Activated T-helper 17 cell treated with anti-CD3 and anti-CD28 coated beads, Interleukin-2, amount 50 U/mL, for 72 hours (primary cell): ENCODE measurements at places on chromosomes 4 and X. TPM values are rescaled to one million over a fixed set of nuclear protein-coding genes. Genes with fewer than 3 reads are reported as not detected.

WAS gene
- 102 TPM for total RNA-seq

CCNI gene
- 306 TPM for total RNA-seq

XKRX gene
- 0.13 TPM for total RNA-seq

FGF5 gene
- not detected for total RNA-seq

SOX3 gene
- not detected for total RNA-seq

CPXCR1 gene
- not detected for total RNA-seq

DNA sequence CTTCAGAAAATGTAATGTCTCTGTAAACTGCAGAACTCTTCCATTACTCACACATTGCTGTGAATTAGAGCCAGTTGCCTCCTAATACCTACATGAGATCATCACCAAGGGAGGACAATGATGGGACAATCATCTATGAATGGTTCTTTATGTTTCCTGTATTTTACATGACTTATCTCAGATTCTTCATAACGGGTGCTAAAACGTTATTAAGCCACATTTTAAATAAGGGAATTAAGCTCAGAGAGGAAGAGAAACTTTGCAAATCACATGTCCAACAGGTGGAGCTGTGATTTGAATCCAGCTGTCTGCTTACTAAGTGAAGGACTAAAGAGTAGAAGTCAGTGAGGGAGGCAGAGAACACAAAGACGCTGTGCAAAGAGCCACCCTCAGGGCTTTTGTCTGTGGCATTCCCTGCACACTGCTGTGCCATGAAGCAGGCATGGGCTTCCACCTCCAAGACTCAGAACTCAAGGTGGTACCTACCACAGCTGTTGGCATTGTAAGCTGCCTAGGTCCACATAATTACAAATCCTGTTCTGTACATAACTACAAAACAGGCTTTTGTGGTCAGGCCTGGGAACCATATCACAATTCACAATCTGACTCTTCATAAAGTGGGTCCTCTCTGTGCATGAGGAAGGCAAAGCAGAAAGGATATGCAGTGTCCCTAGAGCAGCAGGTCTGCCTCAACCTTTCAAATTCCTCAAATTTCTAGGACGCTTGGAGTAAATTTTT is 12.8 kb downstream of the TBC1D9 start:
- no peak for ATAC-seq

DNA sequence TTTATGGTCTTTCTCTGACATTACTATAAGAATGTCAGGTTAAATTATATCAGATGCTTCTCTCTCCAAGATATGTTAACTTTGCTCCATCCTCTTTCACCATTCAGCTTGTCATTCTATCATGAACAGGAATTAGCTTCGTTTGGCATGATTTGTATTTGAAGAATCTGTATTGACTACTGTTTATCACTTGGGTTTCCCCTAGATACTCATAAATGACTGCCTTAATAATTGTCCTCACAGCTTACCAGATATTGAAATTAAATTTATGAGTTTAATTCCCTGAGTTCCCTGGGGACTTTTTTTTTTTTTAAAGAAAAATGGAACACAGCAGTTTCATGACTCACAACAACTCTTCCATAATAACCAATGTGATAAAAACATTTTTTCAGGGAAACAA is 76.2 kb upstream of the EOLA2 start:
- no peak for ATAC-seq

- ATAC-seq, result peak; percentile 78
Measured at GRCh38 chr4:94284889-94285288, 57.7 kb downstream of the HPGDS start.

DNA sequence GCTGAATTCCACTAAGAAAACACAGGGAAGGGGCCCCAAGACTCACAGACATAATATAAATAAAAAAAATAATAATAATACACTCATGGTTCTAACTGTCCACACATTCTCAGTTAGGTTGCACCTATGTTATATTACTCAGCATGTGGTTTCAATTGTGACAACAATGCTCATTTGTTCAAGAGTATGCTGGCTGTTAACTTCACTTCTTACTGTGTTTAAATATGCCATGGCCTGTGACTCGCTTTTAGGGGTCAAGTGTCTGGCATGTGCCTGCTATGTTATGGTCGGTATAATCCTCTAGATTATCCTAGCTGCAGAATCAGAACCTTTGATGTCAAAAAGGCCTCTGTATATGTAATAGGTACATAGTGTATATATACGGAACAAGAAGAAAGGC is 324.8 kb upstream of the INTU start:
- ATAC-seq, result no peak

GRCh38 chr4:80322716-80323115 is 12.8 kb upstream of the CFAP299 start:
- no peak for ATAC-seq

DNA sequence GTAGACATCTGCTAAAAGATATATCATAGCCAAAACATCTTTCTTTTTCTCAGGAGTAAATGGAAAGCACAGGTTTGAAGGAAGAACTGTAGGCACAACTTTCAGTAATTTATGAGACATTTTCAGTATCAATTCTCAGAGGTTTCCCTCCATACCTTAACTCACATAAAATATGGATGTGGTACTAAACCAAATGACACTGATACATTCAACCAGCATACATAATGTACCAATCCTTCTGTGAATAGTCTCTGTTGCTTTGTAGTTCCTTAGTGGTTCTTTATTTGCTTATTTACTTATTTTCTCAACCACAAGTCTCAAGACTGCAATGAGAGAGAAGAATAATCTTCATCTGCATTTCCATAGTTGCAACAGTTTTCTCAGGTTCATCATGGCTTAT is 96.1 kb downstream of the ARHGAP24 start:
- ATAC-seq, result no peak

- no peak for ATAC-seq
Measured at GRCh38 chrX:139826065-139827044, 106.5 kb downstream of the ATP11C start.

GRCh38 chrX:30883138-30883537 is 5.9 kb downstream of the TAB3 start:
- no peak for ATAC-seq

DNA sequence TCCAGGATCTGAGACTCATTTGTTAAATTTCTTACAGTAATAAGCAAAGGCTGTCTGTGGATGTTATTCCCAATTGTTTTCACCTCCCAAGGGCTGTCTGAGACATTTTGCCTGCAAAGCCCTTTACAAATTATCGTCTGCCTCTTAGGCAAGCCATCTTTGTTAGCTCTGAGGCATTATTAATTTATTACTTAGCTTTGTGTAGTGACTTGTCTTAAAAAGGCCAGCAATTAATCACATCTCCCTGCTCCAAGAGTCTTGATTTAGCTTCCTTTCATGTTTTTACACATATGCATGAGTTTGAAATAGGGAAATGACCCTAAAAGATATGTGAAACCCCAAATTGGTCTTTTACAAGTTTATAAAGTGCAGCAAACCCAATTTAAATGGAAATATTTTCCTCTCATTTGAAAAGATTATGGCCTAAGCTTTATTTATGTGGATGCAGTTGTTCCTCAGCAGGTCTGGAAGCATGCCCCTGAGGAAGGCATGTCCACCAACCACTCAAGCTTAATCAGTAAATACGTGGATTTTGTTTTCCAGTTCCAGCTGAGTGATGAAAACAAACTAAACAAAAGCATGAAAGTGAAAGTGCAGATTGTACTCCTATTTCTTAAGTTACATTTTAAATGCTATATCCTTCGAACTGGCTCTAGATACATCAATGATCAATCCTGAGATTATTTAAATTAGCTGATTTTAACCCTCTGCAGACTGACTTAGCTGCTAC is 173.6 kb upstream of the LNX1 start:
- ATAC-seq, result no peak

DNA sequence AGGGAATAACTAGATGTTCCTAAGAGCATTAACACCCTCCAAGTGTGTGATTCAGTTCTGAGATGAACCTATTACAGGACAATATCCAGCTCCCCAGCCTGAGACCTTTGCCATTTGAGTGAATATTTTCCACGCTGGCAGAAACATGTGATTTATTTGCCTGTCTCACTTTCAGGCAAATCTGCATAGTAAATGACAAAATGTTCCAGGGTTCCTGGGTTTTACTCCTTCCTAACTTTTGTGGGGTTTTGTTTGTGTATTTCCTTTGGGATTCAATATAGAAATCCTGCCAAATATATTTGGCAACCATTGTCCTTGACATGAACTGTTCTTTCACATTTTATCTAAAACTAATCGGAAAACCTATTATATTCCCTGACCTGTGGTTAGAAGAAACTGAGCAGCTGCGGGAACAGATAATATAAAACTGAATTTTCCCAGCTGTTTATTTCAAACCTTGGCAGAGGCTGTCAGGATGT is 12.5 kb downstream of the F8 start:
- ATAC-seq, result no peak

- no peak for ATAC-seq
Measured at GRCh38 chr4:145170223-145170622, 10.2 kb downstream of the OTUD4 start.

GRCh38 chrX:108071578-108071977 is 19.8 kb downstream of the PSMD10 start:
- no peak for ATAC-seq

- no peak for ATAC-seq
Measured at GRCh38 chrX:41684138-41684537, 4.6 kb upstream of the GPR34 start.

DNA sequence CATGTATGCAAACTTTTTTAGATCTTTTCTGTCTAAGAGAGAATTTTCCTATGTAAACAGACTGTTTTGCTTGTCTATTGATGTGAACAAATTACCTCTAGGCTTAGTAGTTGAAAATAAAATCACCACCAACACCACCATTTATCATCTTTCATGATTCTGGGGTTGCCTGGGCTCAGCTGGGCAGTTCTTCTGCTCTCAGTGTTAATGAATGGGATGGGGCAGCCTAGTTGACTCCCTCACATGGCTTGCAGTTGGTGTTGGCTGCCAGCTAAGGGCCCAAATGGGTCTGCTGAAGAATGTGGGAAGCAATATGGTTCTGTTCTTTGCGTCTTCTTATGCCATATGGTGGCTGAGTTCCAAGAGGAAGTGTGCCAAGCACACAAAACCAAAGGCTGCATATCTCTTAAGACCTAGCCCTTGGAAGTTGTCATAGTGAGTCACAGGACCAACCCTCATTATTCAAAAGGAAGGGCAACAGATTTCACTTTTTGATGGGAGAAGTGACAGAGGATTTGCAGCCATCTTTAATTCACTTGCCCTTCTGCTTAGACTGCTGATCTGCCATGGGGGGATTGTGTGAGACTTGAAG is 17.9 kb downstream of the REELD1 start:
- ATAC-seq, result no peak

DNA sequence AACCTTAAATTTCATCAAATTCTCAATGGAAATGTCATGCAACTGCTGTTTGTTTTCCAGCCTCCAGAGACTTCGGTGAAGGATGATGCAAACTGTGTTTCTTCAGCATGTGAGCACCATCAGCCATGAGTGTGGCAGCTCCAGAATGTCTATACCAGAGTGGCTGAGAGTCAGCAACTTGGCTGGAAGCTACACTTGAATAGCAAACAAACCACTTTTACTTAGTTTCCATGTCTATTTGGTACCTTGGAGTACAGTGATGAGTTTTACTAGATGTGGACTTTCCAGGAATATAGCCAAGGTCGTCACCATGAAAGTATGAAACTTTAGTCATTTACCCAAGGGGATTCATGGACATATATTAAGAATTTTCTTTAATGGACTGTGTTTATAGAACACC is 4.3 kb upstream of the IL21 start:
- no peak for ATAC-seq

- no peak for ATAC-seq
Measured at GRCh38 chr4:134807231-134807745, 605.7 kb upstream of the PABPC4L start.

DNA sequence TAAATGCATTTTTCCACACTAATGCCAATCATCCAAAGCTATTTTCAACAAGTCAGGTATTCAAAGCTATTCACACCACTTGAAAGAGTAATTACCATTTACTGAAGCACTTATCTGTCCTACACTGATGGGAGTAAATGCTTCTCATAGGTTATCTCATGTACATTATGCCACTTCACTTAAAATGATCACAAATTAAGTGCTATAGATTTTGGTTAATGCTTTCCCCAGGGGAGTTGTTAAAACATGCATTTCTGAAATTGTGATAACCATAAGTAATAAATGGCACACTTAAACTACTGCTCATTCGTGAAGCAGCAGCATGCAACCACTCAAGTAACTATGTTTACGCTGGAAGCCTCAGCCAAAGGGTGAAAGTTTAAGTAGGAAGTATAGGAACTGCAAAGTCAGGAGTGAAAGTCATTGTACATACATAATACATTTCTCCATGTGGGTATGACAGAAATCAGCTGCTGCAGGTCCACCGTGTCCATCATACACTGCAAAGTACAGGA is 6.6 kb downstream of the PPM1K start:
- ATAC-seq, result no peak

DNA sequence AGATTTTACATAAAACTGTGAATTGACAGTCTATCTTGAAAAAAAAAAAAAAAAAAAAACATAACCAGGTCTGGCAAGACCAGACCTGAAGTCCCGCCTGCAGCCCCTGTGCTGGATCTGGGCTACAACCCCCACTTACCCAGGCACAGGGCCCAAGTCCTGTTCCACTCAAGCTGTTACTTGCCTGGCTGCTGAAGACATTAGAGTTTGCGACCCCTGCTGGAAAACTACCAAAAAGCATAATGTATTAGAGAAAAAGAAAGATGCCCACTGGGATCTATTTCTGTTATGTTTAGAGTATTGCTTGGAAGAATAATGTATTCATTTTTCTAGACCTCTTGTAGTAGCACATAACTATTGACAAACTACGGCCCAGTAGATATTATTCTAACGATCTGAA is 4.7 kb downstream of the HS3ST1 start:
- ATAC-seq, result no peak

DNA sequence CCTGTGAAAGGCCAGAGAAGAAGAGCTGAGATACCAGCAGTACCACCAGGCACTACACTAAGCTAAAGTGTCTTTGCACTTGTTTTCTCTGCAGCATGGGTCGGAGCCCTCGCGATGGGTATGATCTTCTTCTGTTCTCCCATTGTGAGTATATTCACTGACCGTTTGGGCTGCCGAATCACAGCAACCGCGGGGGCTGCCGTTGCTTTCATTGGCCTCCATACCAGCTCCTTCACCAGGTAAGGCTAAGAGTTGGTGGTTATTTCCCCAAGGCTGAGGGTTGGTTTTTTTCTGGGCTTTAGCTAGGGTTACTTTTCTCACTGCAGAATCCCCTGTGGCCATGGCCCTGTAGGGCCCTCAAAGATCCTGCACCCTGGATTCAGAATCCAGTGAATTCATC is 93.5 kb downstream of the RLIM start:
- no peak for ATAC-seq

DNA sequence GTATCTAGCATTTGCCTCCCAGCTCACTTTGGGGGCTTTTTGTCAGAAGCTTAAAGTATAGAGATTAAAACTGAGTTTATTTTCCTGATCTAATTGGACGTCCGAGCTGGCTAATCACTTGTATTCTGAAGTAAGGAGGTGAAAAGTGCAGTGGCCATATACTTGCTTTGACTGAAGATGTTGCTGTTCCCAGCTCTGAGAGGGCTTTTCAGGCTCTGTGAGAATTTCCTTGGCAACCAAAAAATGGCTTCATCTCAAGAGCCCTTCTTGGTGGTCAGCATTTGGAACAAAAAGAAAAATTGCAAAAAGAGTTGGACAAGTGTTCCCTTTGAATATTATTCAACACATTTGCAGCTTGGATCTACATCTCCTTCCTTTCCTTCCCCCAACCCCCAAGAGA is 67.0 kb downstream of the SLC4A4 start:
- no peak for ATAC-seq

- no peak for ATAC-seq
Measured at GRCh38 chrX:10470009-10470408, 150.4 kb downstream of the MID1 start.

GRCh38 chr4:2932321-2932950 is 30.8 kb downstream of the NOP14 start:
- no peak for ATAC-seq

- peak; percentile 92 for ATAC-seq
Measured at GRCh38 chrX:149871940-149872339, 9.0 kb upstream of the MAGEA8 start.
